ENCODE measurements at places on chromosomes 4 and X.
A peak's percentile ranks its signal among the peaks of the same experiment; 100 is the strongest.

DNA sequence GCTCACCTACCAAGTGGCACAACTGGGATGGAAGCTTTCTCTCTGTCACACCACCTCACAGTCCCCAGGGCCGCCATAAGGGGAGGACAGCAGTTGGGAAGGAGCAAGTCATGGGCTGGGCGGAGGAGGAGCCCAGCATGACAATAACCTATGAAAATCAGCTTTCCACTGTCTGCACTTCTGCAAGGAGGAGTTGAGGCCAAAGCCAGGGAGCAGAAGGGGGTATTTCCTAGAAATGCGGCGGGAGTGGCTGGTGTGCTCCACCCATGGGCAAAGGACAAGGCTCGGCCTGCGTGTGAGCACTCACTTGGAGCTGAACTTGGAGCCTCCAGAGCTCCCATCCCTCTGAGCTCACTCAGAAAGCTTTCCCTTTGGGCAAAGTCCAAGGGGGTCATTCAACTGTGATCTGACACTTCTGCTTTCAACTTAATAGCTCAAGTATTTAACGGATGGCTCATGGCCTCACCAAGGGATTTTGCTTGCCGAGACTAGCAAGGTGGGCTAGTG lies 18.5 kb downstream of the APLN start:
- no peak for DNase-seq

GRCh38 chrX:149004936-149005335 lies 500.2 kb downstream of the IDS start:
- peak; percentile 55 for DNase-seq

GRCh38 chrX:48472225-48472624 lies 2.2 kb upstream of the SLC38A5 start:
- DNase-seq, result no peak

GRCh38 chr4:74501579-74501978 lies 56.6 kb downstream of the AREG start:
- no peak for DNase-seq

- peak; percentile 88 for DNase-seq
These were observed 605 bp upstream of the FAT1 start for GRCh38 chr4:186724058-186724863.

- DNase-seq, result no peak
These were observed 9.1 kb upstream of the TMSB15B start for GRCh38 chrX:103953353-103953752.

DNA sequence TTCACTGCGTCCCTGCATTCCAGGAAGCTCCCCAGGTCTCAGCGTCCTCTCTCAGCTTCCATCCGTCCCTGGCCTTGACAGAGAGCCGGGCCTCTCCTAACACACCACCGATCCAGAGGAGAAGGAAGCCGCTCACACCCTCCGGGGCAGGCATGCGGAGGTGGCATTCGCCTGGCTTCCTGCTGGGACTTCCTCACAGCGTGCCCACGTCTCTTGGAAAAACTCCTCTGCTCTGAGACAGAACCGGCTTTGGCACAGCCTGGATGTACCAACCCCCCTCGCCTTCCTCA lies 3.2 kb downstream of the CTAG2 start:
- no peak for DNase-seq

DNA sequence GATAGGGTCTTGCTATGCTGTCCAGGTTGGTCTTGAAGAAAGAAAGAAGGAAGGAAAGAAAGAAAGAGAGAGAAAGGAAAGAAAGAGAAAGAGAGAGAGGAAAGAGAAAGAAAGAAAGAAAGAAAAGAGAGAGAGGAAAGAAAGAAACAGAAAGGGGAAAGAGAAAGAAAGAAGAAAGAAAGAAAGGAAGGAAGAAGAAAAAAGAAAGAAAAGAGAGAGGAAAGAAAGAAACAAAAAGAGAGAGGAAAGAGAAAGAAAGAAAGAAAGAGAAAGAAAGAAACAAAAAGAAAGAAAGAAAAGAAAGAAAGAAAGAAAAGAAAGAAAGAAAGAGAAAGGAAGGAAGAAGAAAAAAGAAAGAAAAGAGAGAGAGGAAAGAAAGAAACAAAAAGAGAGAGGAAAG lies 95.8 kb upstream of the SHOX start:
- DNase-seq, result no peak

DNA sequence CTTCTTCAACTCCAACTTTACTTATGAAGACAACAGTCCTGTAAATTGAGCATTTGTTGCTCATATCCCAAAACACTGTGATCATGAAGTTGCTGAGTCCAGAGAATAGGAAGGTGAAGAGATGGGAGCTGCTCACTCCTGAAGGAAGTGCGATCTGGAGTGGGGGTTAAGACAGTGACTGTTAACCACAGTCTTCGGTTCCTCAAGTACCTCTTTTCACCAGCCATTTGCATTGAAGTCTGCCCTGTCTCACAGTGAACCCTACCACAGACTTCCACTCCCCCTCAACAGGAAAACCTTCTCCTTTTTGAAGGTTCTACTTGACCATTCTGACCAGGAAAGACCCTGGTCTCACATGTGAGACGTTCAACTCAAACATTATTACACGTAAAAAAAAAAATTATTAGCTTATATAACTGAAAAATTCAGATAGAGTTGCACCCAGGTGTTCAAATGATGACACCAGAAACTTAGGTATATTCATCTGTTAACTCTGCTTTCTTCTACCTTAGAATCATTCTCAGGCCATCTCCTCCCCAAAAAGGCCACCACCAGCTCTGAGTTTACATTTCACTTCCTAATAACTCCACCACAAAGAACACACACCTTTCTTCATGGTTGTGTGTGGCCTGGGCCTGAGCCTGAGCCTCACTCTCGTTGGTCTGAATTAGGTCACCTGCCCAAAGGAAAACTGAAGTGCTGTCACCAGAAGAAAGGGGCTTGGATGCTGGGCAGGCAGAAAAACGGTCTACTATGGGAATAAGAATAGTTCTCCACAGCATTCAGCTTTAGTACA lies 199.2 kb downstream of the DCTD start:
- DNase-seq, result no peak

- DNase-seq, result no peak
These were observed 53.0 kb upstream of the DAPP1 start for GRCh38 chr4:99763635-99764101.

- DNase-seq, result no peak
These were observed 54.5 kb upstream of the UGT2B15 start for GRCh38 chr4:68724922-68725321.

GRCh38 chr4:147370473-147370872 lies 110.4 kb upstream of the EDNRA start:
- no peak for DNase-seq

DNA sequence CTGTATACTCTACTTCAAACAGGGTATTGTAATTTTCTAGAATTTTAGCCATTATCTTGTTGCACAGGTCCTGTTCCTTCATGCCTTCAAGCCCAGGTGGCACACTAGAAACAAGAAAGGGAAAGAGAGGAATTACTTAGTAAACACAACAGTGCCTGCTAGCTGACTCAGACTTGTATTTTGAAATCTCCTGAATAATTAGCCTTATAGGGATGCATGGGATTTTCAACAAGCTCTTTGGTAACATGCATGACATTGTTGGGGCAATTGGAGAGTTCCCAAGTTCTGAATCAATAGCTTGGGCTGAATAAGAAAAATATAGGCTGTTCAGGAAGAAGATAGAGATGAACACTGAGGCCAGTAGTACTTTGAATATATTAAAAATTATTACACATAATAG lies 118.8 kb downstream of the FAM13A start:
- no peak for DNase-seq

GRCh38 chrX:1316527-1316926 lies 20.1 kb upstream of the IL3RA start:
- DNase-seq, result no peak

DNA sequence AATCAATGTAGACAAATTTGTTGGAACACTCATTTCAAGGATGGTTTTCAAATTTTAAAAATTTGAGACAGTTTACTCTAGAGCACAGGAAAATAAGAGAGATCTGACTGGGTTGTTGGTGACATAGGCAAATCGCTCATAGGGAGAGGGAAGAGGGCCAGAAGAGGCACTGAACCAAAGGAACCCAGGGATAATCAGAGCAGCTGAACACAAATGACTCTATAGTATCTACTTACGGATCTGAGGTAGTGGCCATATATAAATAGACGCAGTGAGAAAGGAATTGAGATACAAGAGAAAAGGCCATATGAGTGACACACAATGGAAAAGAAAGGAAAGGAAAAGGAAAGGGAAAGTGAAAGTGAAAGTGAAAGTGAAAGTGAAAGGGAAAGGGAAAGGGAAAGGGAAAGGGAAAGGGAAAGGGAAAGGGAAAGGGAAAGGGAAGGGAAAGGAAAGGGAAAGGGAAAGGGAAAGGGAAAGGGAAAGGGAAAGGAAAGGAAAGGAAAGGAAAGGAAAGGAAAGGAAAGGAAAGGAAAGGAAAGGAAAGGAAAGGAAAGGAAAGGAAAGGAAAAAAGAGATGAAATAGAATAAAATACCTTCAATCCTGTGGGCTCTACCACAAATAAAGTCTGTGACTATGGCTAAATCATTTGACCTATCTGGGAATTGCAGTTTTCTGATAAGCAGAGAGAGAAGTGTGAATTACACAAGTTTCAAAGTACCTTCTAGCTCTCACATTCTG lies 759.2 kb downstream of the DMD start:
- DNase-seq, result no peak

- DNase-seq, result no peak
These were observed 44.3 kb downstream of the TBC1D9 start for GRCh38 chr4:140711910-140712309.

DNA sequence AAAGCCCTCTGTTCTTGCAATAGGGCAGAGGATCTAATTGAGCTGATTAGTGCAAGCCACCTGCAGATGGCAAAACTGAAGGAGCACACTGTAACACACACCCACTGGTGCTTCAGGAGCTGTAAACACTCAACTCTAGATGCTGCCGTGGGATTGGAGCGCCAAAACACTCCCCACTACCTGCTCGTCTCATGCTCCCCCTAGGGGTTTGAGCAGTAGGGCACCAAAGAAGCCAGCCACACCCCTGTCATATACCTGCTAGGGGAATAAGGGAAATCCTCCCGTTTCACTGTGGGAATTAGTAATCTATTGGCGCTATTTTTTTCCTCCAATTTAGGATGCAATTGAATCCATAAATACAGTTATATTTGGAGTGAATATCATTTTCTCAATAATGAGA lies 360.2 kb downstream of the GLUD2 start:
- DNase-seq, result peak; percentile 52

- no peak for DNase-seq
These were observed 28.6 kb downstream of the FAM241A start for GRCh38 chr4:112173593-112174558.

DNA sequence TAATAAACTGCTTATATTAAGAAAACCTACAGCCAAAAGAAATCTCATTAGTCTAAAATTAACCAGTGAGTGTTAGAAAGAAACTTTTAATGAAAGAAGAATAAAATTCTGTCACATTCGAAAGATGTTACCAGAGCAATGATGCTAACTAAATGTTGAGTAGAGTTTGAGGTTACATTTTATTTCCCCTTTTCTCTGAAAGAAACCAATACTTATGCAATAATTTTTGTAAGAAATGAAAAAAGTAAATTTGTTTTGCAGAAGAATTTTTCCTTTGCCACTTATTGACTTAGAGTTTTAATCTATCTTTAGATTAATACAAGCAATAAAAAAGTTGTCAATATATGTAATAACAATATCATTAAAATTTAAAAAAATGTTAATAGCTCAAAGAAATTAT lies 574.0 kb upstream of the GALNTL6 start:
- no peak for DNase-seq

DNA sequence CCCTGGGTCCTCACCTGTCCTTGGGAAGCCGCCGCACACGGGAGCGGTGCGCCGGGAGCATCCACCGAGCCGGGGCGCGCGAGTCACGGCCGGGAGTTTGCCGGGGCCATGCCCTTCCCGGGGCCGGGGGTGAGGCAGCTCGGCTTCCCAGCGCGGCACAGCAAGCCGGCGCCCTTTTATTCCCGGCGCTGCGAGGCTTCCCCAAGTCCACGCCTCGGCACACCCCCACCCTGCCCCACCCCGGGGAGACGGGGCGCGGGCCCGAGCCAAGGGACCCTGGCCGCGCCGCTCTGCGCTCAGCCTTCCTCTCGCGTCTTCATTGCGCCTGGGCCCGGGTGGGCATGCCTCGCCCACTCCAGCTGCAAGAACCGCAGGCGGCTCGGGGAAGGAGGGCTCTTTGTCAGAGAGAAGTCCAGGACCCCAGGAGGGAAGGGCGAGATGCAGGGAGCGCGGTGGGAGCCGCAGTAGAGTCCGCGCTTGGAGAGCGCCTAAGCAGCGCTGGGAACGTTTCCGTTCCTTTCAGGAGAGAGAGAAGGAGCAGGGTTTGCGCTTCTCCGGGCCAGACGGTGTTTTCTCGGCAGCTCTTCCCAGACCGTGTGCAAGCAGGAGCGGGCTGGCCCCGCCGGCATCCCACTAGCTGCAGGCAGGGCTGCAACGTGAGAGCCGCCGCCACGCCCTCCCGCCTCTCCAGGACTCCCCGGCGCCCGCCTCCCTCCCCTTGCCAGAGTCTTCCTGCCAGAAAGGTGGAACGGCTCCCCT lies at the start of gene MXRA5:
MXRA5 (minus strand) TSS at position 152 of the 759 bp plus-strand sequence. CDS start 2,819 bp downstream, outside the sequence.
- DNase-seq, result peak; percentile 87

DNA sequence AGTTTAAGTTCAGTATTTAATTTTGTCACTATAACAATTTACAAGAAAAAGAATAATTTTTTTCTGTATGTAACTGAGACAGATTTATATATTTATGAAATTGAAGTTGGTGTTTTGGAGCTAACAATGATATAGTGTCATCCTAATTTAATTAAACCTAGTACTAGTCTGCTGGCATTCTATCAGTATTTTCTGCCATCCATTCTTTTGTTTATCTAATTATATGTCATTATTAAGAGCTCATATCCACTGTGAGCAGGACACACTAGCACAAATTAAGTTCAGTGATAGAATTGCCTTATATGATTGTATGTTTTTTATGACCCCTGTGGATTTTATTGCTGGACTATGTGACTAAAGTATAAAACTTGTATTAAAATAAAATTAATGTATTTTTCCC lies 996.5 kb downstream of the CCSER1 start:
- DNase-seq, result no peak

DNA sequence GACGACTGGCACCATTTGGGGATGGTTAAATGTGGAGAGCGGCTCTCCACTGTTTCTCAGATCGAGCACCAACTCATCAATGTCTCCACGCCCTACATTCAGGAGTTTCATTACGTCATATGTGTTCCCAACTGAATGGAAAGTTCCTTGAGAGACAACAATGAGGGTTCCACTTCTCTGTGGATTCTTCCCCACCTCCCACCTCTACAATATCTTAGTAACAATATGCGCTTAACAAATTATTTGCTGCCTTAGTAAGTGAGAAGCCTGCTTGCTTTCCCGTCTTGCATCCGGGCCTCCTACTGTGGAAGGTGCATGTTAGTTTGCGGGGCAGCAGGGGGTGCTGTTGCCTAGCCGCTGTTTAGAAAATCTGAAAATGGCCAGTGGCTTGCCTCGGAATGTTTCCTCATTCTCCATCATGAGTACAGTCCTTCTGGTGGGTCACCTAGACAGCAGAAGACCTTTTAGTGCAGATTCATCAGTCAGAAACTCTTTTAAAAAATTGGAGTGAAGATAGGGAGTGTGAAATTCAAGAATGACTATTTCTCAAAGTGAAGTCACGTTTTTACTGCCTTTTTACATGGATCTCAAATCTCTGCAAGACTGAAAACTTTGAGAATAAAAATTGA lies 55.7 kb downstream of the PHOX2B start:
- DNase-seq, result peak; percentile 88

DNA sequence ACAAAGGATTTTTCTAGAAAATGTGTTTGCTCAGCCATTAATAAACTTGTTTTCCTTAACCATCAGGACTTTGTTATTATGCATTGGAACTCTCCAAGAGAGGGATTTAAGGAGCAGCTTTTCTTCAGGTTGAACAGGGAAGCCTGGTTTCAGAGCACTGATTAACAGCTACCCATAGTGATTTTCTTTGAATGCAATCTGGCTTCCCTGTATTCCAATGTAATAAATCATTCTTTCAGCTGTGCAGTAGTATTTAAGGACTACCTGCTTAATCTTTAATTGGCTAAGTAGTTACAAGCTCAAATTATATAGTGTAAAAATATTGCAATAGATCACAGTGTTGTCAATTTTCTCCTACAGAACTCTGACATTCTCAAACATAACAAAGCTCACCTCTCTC lies 77.5 kb downstream of the TMEM156 start:
- no peak for DNase-seq
